Activated naive CD4-positive, alpha-beta T cell treated with anti-CD3 and anti-CD28 coated beads, Interleukin-2, amount 50 U/mL, for 16 hours (primary cell): ENCODE measurements at places on chromosomes 1 and 21.

DNA sequence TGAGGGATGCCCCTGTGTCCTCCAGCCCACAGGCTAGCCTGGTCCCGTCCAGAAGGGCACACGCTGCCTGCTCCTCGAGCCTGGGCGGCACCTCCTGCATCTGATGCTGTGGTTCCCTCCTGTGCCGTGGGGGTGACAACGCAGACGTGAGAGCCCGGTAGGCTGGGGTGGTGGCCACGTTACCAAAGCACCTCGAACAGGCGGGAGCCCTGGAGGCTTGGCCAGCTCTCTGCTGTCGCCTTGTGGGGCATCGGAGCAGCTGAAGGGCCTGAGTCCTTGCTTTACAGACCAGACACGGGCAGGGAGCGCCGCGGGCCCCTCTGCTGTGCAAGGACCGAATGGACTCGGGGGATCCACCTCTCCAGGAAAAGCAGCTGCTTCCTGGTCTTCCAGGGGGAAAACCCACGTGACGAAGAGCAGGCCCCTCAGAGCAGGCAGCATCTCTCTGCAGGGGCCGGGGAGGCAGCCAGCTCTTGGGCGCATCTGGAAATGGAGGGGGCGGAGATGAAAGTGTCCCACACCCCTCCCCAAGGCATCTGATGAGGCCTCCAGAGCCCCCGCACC, 133.3 kb downstream of the NPHP4 start:
- no peak for DNase-seq

- DNase-seq: no peak
Observed at GRCh38 chr1:175220853-175221556, 28.4 kb upstream of the KIAA0040 start.

DNA sequence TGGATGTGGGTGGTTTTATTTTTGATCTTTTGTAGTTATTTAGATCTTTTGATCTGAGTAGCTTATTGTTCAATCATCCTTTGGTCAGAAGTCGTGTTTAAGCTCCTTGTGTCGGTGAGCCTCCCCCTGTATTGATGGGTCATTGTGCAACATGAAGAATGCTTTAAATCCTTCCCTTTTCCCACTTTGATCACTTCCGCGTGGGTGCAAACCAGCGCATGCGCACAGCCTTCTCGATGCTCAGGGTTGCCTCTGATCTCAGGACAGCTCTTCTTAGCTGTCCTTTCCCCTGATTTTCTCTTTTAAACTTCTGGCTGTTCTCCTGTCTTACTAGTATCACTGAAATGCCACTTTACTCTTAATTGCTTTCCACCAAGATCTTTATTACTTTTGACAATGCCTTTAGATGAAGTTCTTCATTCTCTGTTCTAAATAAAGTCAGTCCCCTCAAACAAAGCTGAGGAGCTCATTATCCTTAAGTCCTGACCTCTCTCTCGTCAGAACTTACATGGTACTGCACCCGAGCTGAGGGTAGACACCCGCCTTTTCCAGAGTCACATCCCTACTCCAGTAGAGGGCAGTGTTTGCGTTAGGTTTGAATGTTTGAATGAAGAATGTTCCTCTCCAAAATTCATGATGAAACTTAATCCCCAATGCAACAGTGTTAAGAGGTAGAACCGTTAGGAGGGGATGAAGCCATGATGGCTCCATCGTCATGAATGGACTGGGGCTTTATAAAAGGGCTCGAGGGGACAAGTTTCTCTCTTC, 547.9 kb upstream of the TMPRSS15 start:
- DNase-seq: no peak

DNA sequence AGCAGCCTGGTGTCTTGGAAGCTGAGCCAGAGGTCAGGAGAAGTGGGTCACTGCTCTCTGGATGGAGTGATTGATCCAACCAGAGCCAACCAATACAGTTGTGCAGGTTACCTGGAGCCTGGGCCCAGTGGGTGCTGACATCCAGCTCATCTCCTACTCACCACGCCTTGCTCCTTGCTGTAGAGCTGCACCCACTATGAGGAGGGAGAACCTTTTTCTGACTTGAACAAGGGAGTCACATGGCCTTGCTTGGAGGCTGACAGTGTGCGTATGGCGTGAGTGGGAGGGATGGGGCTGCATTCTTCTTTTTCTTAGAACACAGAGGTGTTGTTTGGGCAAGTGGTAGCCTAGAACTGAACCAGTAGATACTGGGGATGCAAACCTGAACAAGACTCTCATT, 201.1 kb upstream of the LMO4 start:
- DNase-seq: no peak

DNA sequence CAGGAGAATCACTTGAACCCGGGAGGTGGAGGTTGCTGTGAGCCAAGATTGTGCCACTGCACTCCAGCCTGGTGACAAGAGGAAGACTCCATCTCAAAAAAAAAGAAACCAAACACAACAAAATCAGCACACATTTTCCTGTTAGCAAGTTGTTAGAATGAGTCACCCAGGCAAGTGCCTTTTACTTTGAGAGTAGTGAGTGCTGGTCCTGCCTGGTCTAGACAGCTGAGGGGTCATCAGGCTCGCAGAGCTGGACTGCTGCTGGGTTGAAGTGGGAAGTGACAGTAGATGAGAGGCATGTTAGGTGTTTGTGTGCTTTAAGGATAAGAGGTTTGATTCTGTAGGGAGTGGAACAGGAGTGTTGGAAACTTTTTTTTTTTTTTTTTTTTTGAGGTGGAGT, 31.9 kb downstream of the GNPAT start:
- no peak for DNase-seq

DNA sequence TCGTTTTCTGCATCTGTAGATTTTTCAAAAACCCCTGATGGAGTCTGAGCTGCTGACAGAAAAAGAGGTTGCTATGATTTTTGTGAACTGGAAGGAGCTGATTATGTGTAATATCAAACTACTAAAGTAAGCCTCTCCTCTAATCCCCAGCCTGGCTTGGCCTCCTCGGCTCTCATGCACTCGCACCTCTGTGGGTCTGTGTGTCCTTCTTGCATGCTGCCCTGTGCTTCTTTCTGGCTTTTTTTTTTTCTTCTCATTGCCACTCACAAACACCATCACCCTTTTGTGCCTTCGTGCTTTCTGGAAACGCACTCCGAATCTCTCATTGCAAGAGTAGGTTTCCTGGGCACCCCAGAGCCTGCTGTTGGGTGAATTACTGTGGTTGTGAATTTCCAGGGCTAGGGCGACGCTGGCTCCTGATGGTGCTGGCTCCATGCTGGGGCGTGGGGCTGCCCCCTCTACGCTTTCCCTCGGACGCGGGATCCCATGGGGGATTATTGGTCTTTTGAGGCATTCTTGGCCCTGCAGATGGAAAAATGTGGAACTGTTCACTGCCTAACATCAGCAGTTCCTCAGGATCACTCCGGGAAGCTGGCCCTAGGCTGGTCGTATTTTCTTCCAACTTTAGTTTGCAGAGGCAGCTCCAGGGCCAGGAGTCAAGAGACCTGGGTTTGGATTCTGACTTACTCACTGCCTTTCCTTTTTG, 56.8 kb downstream of the ATP5PO start:
- DNase-seq: no peak

DNA sequence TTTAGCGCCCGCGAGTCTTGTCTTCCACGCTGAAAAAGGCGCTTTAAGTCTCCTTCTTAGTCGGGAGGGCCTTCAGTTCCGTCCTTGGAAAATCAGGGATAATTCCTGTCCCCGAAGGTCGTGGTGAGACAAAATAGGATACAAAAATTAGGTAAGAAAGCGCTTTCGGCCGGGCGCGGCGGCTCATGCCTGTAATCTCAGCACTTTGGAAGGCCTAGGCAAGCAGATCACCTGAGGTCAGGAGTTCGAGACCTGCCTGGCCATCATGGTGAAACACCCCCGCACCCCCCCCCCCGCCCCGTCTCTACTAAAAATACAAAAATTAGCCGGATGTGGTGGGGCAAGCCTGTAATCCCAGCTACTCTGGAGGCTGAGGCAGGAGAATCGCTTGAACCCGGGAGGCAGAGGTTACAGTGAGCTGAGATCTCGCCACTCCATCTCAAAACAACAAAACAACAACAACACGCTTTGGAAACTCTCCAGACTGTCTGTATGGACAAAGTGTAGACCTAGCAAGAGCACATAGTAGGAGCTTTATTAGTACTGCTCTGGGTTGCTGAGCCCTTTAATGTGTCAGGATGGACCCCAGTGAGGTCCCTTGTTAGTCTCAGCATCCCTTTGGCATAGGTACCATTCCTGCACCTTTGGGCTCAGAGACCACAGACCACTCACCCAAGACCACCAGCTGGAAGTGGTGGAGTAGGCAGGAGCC, 790 bp upstream of the TMEM54 start:
- DNase-seq: no peak
